ENCODE measurements at places on chromosomes 6 and 20. TPM values are rescaled to one million over a fixed set of nuclear protein-coding genes. Genes with fewer than 3 reads are reported as not detected.

The TRIM10 gene
- total RNA-seq: 0.98 TPM

The C20orf144 gene
- total RNA-seq: 0.37 TPM

The PSMB9 gene
- 8.1 TPM for total RNA-seq

The CTSZ gene
- 100 TPM for total RNA-seq

The SRMS gene
- 3.2 TPM for total RNA-seq

The HLA-DRB5 gene
- total RNA-seq: not detected

Data from HCT116 (cell line).